ENCODE measurements at places on chromosomes 12 and 14. TPM values are rescaled to one million over a fixed set of nuclear protein-coding genes. Genes with fewer than 3 reads are reported as not detected.

The SERPINA12 gene
- polyA plus RNA-seq, result not detected

The PZP gene
- 0.08 TPM for polyA plus RNA-seq

The TESPA1 gene
- polyA plus RNA-seq, result not detected

The LYZ gene
- not detected for polyA plus RNA-seq
